ENCODE measurements at places on chromosomes 4 and X. TPM values are rescaled to one million over a fixed set of nuclear protein-coding genes. Genes with fewer than 3 reads are reported as not detected.
A peak's percentile ranks its signal among the peaks of the same experiment; 100 is the strongest.

The SPACA5 gene
- not detected for total RNA-seq

- H3K36me3 ChIP-seq = peaks cover 2% of the 10 kb centered on the region
- H3K4me1 ChIP-seq = peaks cover 5% of the 10 kb centered on the region
- DNase-seq = no peak
- no peak overlapping the region for H3K4me3 ChIP-seq
- peaks cover 7% of the 10 kb centered on the region for H3K27me3 ChIP-seq
Observed at GRCh38 chrX:31058284-31058683, 13.6 kb downstream of the FTHL17 start.

DNA sequence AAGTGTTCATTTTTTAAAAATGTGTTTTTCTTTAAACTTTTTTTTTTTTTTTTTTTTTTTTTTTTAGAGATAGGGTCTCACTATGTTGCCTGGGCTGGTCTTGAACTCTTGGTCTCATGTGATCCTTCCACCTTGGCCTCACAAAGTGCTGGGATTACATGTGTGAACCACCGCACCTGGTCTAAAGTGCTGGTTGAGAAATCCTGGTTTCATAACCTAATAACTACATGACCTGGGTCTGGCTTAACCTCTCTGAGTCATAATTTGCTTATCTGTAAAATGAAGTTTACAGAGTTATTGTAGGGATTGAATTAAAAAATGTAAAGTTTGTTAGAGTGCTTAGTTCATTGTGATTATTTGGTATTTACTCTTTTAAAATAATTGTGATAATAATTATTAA lies 5.2 kb downstream of the HSD17B13 start:
- H3K27ac ChIP-seq = no peak overlapping the region
- no peaks in the 10 kb centered on the region for H3K27me3 ChIP-seq
- H3K36me3 ChIP-seq = no peaks in the 10 kb centered on the region
- peaks cover 6% of the 10 kb centered on the region for H3K4me1 ChIP-seq

The PAGE2B gene
- total RNA-seq = 1.1 TPM

GRCh38 chr4:147518846-147519767 lies 38.2 kb downstream of the EDNRA start:
- peak; percentile 41 for DNase-seq
- H3K4me3 ChIP-seq = no peak overlapping the region
- H3K27ac ChIP-seq = no peak overlapping the region

- no peaks in the 10 kb centered on the region for H3K4me1 ChIP-seq
- H3K36me3 ChIP-seq = peaks cover 79% of the 10 kb centered on the region
- no peak for DNase-seq
- H3K27ac ChIP-seq = peak overlapping the region; percentile 79
Observed at GRCh38 chr4:184722798-184723197, 11.1 kb downstream of the CENPU start.

- peaks cover 54% of the 10 kb centered on the region for H3K27me3 ChIP-seq
- no peaks in the 10 kb centered on the region for H3K36me3 ChIP-seq
- no peak overlapping the region for H3K27ac ChIP-seq
- no peak for DNase-seq
- H3K4me3 ChIP-seq = no peak overlapping the region
Observed at GRCh38 chrX:133973704-133974103, 11.7 kb downstream of the GPC3 start.

Measured in activated T-cell treated with anti-CD3 and anti-CD28 coated beads, Interleukin-2, amount 50 U/mL, for 72 hours (primary cell).